ENCODE measurements at places on chromosomes 6 and 20.
A peak's percentile ranks its signal among the peaks of the same experiment; 100 is the strongest.

DNA sequence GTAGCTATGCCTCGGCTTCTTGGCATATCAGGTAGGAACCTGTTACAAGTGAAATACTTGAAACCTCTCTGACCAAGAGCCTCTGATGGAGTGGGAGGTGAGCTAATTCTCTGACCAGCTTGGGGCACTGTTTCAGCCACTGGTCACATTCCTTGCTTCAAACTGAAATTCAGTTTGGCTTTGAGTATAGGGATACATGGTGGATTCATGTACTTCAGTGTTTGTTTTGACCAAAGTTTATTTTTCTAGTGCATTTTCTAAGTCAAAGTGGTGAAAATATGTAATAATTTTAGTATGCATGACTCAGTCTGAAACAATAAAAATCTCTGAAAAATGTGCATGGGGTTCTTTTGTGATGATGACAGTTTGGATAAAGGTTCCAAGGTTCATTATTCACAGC is 18.6 kb downstream of the TTPAL start:
- no peak for DNase-seq

DNA sequence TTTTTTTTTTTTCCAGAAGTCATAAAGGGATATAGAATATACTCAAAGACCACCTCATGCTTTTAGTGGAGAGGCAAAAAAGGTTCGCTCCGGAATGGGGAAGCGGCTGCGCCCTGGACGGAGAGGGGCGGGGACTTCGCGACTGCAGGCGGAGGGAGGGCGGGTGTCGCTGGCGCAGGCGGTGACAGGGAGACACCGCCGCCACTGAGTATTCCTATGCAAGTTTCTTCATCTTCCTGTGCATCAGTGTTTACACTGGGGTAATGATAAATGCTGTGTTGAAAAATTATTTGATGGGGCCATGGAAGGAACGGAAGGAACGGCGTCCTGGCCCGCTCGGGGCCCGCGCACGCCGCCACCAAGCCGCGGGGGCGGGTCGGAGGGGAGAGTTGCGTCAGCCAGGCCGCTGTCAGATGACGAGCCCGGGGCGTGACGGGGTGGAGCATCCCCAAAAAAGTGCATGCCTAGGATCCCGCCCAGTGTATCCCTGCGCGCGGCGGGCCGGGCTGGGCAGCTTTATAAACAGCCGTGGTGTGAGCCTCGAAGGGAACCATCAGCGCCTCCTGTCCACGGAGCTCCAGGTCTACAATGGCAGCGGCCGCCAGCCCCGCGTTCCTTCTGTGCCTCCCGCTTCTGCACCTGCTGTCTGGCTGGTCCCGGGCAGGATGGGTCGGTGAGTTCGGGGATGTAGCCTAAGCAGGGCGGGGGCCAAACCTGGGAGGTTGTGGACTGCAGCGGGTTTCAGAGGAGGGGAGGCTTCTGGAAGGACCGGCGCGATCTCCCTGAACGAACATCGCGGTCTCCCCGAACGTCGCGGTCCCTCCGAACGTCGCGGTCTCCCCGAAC is at the start of gene ULBP1:
Gene ULBP1, plus strand, starts transcription at position 482 of the 846 bp plus-strand sequence. Its CDS starts 107 bp downstream, at position 589.
- DNase-seq, result peak; percentile 71

- no peak for DNase-seq
Measured at GRCh38 chr20:37356387-37356786, 10.4 kb downstream of the SRC start.

- no peak for DNase-seq
Measured at GRCh38 chr6:22958677-22959076, 389.3 kb downstream of the HDGFL1 start.

DNA sequence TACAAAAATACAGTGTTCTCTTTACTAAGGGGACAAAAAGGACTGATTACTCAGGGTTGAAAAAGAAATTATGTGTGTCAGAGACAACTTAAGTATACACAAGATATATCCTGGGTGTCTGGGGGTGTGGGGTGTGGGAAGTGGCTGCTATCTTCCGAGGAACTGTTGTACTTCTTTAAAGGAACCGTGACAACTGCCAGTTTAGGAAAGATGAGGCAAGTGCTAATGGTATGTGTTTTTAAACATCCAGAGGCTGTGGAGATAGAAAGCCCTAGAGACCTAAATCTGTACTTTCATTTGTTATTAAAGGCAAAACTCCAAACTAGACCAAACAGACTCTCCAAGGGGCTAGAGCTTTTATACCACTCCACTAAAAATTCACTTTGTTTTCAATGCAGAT is 95.6 kb downstream of the SNAP25 start:
- DNase-seq, result no peak

- no peak for DNase-seq
Measured at GRCh38 chr6:159436581-159436980, 256.5 kb downstream of the SOD2 start.

- peak; percentile 41 for DNase-seq
Measured at GRCh38 chr6:43773050-43773979, 3.3 kb downstream of the VEGFA start.

DNA sequence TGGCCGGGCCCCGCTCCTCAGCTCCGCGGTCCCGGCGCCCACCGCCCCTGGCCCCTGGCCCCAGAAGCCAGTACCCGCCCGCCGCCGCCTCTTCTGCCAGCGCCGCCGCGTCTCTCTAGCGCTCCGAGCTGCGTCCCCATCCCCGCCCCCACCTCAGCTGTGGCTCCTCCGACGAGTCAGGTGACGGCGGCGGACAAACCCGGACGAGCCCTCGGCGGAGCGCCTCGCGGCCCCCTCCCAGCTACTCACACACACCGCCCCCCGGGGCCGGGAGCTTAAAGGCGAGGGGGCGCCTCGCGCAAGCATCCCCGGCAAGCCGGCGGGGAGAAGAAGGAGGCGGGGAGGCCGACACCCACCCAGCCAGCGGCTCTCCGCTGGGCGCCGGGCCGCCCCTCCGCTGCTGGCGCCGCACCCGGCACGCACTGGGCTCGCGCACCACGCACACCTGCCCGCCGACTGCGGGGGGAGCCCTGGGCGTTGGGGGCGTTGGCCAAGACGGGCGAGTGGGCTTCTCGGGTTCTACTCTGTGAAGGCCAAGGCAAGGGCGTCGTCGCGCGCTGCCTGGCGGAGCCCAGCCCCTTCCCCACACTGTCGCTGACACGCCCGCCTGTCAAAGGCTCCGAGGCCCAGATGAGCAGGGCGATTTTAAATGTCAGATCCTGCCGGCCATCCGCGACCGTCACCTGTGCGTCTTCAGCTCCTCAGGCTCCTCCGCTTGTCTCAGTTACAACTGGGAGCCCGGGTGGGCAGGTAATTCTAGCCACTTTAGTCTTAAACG is at the start of gene SNAP91:
Gene SNAP91, minus strand, starts transcription at position 132 of the 778 bp plus-strand sequence. CDS start 1,174 bp downstream, outside the sequence.
- no peak for DNase-seq

GRCh38 chr6:49070411-49070810 is 392.6 kb downstream of the MMUT start:
- DNase-seq, result no peak

GRCh38 chr20:37202267-37202943 is 23.1 kb upstream of the MROH8 start:
- no peak for DNase-seq

GRCh38 chr6:105981002-105981887 is 104.9 kb upstream of the PRDM1 start:
- DNase-seq, result no peak

DNA sequence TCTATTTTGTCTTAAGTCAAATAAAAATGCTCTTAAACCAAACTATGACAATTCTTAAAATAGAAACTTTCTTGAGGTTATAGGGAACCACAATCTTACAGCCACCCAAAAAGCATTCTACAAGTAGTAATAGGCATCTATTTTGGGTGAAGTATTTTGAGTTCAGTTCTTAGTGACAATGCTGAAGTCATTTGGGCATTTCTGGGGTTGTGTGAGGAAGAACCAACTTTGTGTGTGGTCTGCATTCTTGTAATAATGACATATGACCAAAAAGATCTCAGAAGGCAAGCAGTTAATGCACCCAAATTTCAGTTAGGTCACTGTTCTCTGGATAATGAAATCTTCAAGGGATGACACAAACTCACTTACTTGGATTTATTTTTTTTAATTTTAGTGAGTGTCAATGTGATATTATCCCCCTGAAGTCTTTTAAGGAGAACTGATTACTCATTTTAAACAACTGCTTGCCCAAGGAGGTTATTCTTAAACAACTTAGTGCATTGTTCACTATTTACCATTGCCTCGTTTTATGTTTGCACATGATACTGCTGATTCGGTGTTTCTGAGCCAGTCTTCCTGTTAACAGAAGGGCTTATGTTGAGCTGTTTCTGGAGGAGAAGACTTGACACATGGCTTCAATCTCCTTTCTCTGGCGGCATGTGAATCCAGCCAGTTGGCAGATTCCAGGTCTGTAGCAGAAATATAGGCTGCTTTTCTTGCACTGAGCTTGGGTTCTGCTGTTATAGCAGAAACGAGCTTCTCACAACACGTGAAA is 618.9 kb downstream of the BCKDHB start:
- DNase-seq, result no peak

GRCh38 chr20:60034231-60035110 is 76.2 kb downstream of the CDH26 start:
- no peak for DNase-seq

DNA sequence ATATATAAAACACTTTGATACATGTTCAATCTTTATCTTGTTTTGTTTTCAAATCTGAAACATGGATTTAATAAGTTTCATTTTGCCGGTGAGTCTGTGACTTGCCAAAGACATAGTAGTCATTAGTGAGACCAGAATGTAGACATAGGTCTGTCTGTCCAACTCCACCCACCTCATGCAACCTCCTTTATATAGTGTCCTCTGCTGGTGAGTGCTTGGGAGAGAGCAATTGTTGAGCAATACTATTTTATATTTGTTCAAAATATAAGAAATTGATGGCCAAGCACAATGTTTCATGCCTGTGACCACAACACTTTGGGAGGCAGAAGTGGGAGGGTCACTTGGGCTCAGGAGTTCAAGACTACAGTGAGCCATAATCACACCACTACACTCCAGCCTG is 10.8 kb upstream of the LY86 start:
- no peak for DNase-seq

DNA sequence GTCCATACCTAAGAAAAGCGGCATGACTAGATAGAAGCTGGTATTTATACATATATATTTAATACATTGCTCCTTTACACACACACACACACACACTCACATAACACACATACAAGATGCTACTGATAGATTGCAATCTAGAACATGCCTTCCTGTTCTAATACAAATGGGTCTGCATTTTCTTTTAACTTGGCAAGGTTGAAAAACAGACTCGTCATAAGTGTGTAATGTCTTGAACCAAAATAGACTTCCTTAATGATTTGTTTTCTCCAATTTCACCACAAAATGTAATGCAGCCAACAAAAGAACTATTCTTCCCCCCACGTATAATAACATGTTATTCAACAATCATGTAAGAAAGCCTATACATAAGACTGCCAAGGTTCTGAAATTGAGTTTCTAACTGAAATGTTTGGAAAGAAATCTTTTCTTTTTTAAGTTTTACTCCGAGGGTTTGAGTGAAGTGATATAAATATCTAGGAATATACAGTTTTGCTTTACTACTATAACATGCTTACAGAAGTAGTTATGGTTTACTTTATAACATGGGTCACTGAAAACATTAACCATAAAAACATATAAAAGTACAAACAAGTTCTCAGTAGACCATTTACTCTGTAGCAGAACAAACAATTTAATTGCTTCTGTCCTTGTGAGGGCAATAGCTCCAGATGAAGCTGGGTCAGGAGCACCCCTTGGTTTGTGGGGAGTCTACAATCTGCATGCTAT is 207.5 kb downstream of the FOXC1 start:
- DNase-seq, result no peak

DNA sequence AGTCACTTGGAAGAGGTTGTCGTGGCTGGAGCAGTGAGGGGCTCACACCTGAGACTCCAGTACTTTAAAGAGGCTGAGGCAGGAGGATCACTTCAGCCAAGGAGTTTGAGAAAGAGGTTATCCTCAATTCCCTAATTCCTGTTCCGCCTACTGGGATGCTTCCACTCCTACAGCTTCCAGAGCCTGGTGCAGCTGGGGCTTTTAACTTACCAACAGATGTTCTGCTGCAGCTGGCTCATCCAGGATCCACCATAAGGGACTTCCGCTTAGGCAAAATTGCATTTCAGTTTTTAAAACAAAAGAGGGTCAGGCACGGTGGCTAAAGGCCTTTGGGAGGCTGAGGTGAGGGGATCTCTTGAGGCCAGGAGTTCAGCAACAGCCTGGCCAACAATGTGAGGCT is 59.1 kb upstream of the CDYL start:
- DNase-seq, result no peak

DNA sequence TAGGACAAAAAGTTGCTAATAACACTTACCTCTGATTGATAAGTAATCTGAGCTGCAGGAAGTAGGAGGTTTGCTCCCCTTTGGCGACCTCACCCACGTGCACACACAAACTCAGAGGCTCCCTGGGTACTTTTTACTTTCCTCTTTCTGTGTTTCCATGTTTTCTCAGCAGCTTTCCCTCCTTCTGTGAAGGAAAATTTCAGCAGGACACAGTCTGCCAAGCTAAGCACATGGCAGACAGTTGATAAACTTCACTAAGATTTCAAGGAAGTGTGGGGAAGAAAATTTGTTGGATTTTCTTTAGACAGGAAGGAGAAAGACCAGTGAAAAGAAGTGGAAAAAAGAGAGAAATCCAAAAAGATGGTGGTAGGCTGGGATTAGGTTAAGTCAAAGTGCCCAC is 215.5 kb upstream of the ARG1 start:
- DNase-seq, result no peak

GRCh38 chr20:10611357-10611756 is 62.4 kb downstream of the JAG1 start:
- DNase-seq, result no peak

DNA sequence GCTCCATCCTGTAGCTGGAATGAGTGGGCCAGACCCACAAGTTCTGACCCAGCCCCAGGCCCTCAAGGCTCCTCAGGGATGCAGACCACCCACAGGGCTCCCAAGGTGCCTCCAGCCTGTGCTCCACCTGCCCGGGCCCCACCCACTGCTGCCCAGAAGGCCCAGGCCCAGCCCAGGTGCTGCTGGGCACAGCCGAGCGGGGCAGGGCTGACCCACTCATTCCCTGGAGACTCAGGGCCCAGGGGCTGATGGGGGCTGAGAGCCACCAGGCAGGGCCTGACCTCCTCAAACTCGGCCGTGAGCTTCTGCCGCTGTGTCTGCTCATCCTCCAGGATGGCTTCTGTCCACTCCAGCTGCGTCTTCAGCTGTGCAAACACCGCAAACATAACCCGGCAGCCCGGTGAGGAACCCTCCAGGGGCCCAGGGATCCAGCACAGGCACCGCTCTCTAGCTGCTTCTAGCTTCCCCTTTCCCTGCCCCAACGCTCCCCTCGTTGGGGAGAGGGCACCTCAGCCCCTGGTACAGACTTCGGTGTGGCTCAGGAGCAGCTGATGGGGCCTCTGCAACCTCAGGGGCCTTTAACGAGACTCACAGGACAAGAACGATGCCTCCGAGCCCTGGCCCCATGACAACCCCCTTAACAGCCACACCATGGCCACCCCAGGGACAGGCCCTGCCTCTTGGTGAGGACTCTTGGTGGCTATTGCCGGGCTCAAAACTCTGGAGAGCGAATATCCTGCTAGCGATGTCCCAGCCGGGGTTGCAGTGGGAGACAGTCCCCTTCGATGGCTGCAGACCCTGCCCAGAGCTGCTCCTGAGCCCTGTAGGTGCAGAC is 46.0 kb downstream of the DSTN start:
- DNase-seq, result no peak

GRCh38 chr20:4060064-4060795 is 44.9 kb upstream of the RNF24 start:
- no peak for DNase-seq

- DNase-seq, result no peak
Measured at GRCh38 chr20:49171909-49172308, 16.2 kb downstream of the STAU1 start.

- no peak for DNase-seq
Measured at GRCh38 chr6:124143435-124143834, 339.8 kb downstream of the NKAIN2 start.
